Caco-2 (cell line): ENCODE measurements at places on chromosomes 4 and X. TPM values are rescaled to one million over a fixed set of nuclear protein-coding genes. Genes with fewer than 3 reads are reported as not detected.

- no peak for DNase-seq
Measured at GRCh38 chr4:7382634-7383014, 52.1 kb downstream of the PSAPL1 start.

DNA sequence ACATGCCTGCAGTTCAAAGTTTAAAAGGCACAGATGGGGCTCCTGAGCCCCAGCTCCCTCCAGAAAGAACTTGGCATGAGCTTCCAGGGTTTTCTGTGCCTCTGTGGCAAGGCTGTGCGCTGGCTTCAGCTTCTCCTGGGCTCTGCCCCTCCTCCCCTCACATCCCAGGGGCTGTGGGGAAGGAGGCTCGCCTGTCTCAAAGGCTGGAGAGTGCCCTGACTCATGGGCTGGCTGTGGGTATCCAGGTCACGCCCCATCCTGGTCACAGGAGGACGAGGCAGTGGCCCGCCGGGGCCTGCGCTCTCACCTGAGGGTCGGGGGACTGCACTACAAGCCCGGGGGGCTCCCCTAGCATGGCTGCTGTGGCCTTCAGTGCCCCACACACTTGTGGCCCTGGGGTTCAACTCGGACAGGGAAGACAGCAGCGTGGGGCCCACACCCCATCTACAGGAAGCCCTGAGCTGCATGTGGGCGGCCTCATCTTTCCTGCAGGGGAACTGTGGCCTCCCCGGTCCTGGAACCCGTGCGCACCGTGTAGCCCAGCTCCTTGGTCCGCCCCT, 17.9 kb downstream of the LRPAP1 start:
- DNase-seq, result no peak

DNA sequence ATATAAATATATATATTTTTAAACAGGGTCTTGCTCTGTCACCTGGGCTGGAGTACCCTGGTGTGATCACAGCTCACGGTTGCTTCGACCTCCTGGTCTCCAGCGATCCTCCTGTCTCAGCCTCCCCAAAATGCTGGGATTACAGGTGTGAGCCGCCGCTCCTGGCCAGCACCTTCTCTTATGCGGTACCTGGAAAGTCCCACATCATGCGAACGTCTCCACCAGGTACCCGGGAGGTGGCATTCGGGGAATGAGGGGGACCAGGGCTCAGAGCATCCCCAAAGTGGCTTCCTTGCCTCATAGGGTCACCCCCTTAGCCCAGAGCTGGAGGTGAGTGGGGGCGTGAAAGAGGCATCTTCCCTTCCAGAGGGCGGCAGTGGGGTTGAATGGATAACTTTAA, 84.0 kb upstream of the PPP2R3B start:
- DNase-seq, result no peak

GRCh38 chr4:18999595-18999994, 978.0 kb upstream of the LCORL start:
- no peak for DNase-seq

DNA sequence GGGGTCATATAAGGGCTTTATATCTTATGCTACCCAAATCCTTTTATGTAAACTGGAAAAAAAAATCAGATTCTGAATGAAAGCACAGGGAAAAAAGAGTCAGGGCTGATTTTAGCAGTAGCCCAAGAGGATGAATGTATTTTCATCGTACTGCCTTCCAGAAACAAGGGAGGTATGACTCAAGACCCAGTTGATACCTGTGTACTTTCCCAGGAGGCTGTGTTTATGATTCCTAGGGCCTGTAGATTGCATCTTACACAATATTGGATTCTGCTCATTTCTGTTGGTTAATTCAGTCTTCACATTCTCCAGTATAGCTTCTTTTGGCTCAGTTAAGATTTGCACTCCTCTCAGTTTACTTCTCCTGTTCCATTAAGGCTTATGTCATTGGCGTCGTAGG, 127.9 kb upstream of the LIMCH1 start:
- no peak for DNase-seq

- no peak for DNase-seq
Measured at GRCh38 chrX:19100586-19100985, 21.7 kb downstream of the ADGRG2 start.

DNA sequence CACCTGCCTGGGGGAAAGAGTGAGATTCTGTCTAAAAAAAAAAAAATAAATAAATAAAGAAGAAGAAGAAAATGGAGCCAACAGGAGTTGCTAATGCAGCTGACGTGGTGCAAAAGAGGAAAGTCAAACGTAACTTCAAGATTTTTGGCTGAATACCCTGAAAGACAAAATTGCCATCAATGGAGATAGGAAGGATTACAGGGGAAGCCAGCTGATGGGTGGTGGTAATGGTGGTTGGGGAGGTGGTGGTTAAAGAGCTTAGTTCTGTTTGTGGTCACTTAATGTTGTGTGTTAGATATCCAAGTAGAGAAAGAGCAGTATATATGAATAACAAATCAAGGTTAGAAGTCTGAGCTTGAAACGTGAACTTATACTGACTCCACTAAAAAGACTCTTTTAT, 225.4 kb downstream of the ARHGAP24 start:
- no peak for DNase-seq

GRCh38 chr4:155679343-155679742, 12.7 kb downstream of the GUCY1A1 start:
- no peak for DNase-seq

GRCh38 chr4:174396599-174397110, 112.9 kb downstream of the CEP44 start:
- DNase-seq, result no peak

DNA sequence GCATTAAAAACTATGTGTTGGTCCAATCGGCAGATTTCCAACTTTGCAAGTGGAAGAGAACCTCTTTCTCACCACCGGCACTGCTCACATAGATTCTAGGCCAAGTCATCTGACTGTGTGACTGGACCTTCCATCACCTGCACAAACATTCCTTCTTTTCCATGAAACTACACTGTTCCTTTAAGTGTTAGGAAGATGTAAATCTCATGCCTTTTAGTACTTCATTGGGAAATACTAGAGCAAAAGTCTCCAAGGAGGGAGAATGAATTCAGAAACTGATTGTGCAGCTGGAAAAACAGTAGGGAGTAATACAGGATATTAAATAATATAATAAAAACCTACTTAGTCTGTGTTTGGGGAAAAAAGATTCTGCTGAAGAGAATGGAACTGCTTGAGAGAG, 238.2 kb downstream of the GPC3 start:
- DNase-seq, result no peak

DNA sequence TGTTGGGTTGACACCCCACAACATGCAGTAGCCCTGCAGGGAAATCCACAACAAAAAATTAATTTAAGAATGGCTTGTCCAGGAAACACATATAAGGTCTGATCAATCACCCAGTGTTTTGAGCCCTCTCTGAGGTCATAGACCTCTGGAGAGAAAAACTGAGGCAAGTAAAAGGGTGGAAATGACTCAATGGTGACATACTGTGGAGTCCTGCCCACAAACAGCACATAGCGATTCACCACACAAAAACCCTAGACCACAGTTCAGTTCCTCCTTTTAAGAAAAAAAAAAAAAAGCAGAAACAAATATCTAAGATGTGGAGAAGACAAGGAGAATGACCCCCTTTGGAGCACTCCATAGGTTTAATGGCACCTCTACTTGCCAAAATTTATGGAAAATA, 2691.0 kb downstream of the PCDH7 start:
- DNase-seq, result no peak

- DNase-seq, result no peak
Measured at GRCh38 chrX:39439906-39440798, 638.9 kb downstream of the MID1IP1 start.

DNA sequence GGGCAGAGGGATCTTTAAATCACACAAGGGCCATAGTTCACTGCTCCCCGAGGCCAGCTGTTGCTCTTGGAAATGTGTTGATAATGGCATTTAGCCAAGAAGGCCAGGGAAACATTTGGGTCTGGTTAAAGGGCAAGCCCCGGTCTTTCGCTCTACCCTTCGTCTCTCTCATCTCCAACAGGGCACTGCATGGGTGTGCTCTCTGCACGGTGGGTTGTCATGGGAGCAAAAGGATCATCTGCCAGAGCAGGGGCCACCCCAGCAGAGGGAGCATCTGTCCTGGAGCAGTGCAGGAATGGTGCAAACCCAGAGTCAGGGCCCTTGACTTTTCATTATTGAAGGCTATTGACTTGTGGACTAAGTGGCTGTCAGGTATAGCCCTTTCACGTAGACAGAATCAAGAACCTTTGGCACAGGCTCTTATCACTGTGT, 22.7 kb upstream of the PGRMC2 start:
- DNase-seq, result peak; percentile 26

DNA sequence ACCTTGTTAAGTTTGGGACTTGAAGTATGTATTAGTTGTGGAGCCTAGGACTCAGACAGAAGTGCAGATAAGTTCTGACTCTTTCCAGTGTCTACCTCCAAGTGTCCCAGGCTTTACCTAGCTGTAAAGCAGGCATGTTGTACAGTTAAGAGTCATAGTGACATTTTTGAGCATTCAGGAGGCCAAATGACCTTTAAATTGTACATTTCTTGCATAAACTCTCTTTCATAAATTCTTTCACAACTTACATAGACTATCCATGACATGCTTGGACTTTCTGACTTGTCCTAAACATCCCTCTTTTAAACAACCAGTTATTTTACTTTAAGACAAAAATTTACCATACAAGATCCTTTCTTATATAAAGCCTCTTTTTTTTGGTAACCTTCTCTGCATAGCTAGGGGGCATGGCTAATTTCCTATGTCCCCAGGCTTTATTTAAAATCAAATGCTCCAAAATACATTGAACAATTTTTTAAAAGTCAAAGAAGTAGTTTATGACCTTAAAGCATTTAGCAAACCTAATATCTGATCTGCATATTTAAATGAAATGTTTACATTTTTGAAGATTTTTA, 40.1 kb upstream of the UGT8 start:
- no peak for DNase-seq

The LONRF3 gene
- 0.65 and 0.84 TPM in 2 replicates for total RNA-seq

The DCAF8L2 gene
- total RNA-seq, result not detected in 2 replicates

The CLCN4 gene
- 10.0 and 11.1 TPM in 2 replicates for total RNA-seq

The BDH2 gene
- 17.4 and 19.7 TPM in 2 replicates for total RNA-seq

The MXRA5 gene
- not detected in 2 replicates for total RNA-seq

The PGRMC1 gene
- total RNA-seq, result 103 and 107 TPM in 2 replicates

The MTMR8 gene
- total RNA-seq, result 2.6 and 2.8 TPM in 2 replicates

The SATL1 gene
- 0.19 and 0.45 TPM in 2 replicates for total RNA-seq

The EREG gene
- total RNA-seq, result 35.5 and 37.0 TPM in 2 replicates

The RS1 gene
- 0.09 TPM in 1 of 2 replicates, not detected in the other for total RNA-seq

The HS6ST2 gene
- total RNA-seq, result 33.7 and 34.9 TPM in 2 replicates

The CXCL11 gene
- total RNA-seq, result not detected in 2 replicates

The PAGE4 gene
- total RNA-seq, result 22.4 and 31.2 TPM in 2 replicates

The ENPEP gene
- 4.7 and 5.6 TPM in 2 replicates for total RNA-seq

The PDGFC gene
- 9.5 and 12.3 TPM in 2 replicates for total RNA-seq

The WDR17 gene
- 0.16 and 0.52 TPM in 2 replicates for total RNA-seq
